ENCODE measurements at places on chromosomes 16 and 17. TPM values are rescaled to one million over a fixed set of nuclear protein-coding genes. Genes with fewer than 3 reads are reported as not detected.
A peak's percentile ranks its signal among the peaks of the same experiment; 100 is the strongest.

OR4D1 gene
- not detected for total RNA-seq

CDH1 gene
- total RNA-seq = 1.5 TPM

NPW gene
- total RNA-seq = not detected

TBC1D26 gene
- not detected for total RNA-seq

GRCh38 chr16:72050769-72051464, 3.4 kb upstream of the HP start:
- DNase-seq = no peak

- DNase-seq = no peak
These were observed 18.4 kb downstream of the MAP2K3 start for GRCh38 chr17:21302711-21303425.

GRCh38 chr17:1592751-1593629, 30.4 kb upstream of the PITPNA start:
- no peak for DNase-seq

DNA sequence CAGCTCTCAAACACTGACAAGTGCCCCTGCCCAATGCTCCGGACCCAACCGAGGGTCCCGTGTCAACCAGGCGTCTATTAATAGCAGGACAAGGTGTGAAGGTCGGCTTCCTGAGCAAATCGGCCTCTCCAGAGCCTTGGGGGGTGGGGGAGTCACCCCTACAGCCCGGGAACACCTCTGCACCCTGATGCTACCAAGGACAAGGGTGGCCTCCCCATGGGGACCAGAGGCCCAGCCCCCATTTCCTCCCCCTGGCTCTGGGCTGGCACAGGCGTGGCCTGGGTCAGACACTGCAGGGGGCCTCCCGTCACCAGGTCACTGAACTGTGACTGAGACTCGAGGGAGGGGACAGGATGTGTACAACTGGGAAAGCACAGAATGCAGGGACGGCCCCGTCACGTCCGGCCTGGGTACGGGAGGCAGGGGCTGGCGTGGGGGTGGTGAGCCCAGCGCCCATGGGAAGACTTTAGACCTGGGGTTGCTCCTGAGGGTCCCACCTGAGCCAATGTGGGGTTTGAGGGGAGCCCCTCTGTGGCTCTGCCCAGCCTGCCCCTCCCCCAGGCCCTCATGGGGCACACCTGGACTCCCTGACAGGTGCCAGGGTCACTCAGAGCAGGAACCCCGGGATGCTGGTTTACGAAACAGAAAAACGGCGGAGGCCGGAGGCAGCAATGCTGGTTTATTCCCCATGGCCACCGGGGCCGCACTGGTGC, 579 bp upstream of the CYBA start:
- peak; percentile 59 for DNase-seq

DNA sequence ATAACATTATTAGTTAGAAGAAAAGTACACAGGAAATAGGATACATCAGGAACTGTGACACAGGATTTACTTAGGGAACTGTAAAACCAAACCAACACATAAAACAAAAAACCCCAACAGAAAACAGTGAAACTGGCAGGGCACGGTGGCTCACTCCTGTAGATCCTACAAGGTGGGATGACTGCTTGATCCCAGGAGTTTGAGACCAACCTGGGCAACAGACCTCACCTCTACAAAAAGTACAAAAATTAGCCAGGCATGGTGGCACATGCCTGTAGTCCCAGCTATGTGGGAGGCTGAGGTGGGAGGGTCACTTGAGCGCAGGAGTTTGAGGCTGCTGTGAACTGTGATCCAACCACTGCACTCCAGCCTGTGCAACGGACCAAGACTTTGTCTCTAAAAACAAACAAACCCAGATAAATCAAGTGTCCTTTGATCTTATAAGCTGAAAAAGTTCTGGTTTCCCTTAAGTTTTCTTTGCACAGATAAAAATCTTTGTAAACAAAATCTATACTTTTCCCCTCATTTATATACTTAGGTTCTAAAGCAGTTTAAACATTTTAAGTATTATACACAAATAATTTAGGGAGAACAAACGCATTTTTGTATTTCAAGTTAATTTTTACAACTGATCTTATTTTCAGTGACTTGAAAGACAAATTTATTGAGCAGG, 111.5 kb upstream of the TOB1 start:
- no peak for DNase-seq

- no peak for DNase-seq
These were observed 16.9 kb downstream of the ITGAX start for GRCh38 chr16:31371619-31372484.

DNA sequence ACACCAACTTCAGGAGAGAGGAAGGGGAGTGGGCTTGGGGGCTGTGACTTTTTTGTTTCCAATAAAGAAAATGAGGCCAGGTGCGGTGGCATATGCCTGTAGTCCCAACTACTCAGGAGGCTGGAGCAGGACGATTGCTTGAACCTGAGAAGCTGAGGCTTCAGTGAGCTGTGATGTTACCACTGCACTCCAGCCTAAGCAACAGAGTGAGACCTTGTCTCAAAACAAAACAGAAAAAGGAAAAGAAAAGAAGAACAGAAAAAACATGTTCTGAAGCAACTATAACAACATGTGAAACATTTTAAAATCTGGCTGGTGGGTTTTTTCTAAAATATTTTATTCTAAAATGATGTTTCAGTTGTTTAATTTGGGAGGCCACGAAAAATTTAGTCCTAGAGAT, 554.0 kb upstream of the ZFHX3 start:
- DNase-seq = no peak

GRCh38 chr16:48537275-48537674, 72.7 kb downstream of the N4BP1 start:
- no peak for DNase-seq

DNA sequence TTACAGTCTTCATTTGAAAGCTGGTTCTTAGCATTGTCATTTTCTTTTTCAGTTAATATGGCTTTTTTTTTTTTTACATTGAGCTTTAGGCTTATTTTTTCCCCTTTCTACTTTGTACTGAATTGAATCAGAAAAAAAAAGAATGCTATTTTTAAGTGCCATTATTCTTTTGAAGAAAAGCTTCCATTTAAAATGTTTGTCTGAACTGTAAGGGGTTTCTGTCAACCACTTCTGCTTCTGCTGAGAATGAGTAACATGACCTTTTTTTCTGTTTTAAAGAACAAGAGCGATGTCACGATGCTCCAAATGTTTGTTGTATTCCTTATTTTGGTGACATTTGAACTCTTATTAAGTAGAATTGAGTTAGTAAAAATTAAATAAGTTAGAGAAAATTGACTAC, 50.0 kb downstream of the MRTFB start:
- DNase-seq = no peak

DNA sequence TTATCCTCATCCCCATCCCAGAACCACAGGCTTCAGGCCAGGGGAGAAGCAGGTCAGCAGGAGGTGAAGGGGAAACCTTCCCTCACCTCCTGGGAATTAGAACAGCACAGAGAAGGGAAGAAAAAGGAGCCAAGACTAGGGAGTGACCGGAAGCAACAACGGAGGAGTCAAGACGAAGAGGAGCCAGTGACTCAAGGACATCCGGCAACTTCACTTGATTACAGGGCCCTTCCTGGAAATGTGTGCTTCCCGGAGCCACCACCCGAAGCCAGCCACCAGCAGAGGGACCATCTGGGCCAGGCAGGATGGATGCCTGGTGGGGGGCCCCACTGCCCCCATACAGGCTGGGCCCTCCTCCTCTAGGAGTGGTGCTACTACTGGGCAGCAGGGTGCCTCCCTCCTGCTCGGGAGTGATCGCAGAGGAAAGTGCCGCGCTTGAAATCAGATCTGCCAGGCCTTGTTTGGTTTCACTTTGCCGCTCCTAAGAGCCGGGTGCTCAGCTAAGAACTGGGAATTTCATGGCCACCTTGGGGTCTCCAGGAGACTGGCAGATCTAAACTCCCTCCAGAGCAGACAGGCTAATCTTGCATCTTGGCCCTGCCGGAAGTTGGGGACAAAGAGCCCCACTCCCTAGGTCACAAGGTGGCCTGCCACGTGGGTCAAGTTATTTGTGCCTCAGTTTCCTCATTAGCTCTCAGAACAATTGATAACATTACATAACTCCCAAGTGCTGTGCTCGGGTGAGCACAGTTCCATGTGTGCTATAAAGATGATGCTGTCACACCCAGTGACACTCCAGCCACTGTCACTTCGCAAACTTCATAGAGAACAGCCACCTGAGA, 6.6 kb downstream of the CDC42EP4 start:
- DNase-seq = peak; percentile 96

DNA sequence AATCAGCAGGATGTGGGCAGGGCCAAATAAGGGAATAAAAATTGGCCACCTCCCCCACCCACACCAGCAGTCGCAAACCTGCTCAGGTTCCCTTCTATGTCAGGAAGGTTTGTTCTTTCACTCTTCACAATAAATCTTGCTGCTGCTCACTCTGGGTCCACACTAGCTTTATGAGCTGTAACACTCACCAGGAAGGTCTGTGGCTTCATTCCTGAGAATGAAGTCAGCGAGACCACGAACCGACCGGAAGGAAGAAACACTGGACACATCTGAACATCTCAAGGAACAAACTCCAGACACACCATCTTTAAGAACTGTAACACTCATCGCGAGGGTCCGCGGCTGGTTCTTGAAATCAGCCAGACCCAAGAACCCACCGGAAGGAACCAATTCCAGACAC, 115.5 kb upstream of the TBX2 start:
- peak; percentile 76 for DNase-seq

- DNase-seq = peak; percentile 24
These were observed 7.7 kb downstream of the GINS3 start for GRCh38 chr16:58399718-58400633.

- DNase-seq = no peak
These were observed 44.7 kb downstream of the SOCS1 start for GRCh38 chr16:11211061-11211976.

GRCh38 chr17:16033729-16034349, 34.2 kb downstream of the TTC19 start:
- no peak for DNase-seq

All from A172 (cell line).